ENCODE measurements at places on chromosomes 11 and 22.

DNA sequence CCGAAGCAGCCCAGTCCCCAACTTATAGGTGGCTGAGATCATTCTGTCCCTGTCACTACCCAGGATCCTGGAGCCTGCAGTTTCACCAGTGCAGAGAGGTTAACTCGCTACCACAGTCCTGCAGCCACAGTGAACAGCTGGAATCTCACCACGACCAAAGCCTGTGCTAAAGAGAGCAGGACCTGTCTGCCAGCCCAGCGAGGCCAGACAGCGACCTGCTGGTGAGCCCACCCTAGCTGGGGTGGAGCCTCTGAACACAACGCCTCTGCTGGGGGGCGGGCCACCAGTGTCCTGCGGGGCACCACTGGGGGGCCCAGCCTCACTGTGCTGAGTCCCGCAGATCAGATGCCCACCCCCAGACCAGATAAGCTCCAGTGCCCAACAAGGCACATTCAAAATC is 33.3 kb downstream of the DAGLA start:
- no peak for DNase-seq

DNA sequence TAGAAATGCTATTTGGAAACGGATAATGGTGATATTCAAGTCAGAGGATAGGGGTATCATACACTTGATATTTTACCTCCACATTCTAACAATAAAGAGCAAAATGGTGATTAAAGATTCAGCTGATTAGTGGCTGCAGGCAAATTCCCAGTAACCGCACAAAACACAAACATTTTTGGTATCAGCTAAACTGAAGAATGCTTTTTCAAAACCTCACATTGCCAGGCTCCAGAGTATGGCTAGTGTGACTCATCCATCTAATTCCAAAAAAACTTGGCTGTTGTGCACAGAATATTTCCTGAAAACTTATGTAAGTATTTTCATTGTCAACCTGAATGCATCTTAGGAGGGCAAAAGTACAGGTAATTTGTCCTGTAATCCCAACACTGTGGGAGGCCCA is 10.9 kb downstream of the SRPRA start:
- DNase-seq, result no peak

DNA sequence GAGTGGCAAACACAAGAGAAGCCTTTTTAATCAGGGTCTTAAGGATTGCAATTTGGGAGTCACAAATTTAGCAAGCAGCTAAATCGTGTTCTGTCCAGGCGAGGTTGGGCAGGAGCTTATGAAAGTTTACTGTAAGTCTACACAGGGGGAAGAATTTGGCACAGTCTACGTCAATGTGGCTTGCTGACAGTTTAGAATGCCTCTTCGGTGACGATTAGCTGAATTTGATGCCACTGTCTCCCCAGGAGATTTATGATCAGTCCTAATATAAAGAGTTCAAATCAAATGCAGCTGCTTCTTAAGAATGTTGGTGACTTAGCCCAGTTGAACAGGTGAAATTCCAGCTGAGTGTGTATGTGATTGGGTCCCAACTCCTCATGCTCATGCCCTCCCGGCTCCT is 114.1 kb upstream of the CLPB start:
- no peak for DNase-seq

GRCh38 chr11:114026355-114026754 is 33.2 kb upstream of the ZBTB16 start:
- no peak for DNase-seq

- DNase-seq, result no peak
Measured at GRCh38 chr11:17890325-17890724, 122.5 kb downstream of the SERGEF start.

- no peak for DNase-seq
Measured at GRCh38 chr11:14158393-14158792, 195.9 kb downstream of the SPON1 start.

GRCh38 chr11:13347901-13348300 is 70.3 kb downstream of the BMAL1 start:
- no peak for DNase-seq

GRCh38 chr11:97544431-97544830 is 1154.6 kb downstream of the JRKL start:
- DNase-seq, result no peak

GRCh38 chr11:45259592-45259991 is 26.5 kb downstream of the SYT13 start:
- DNase-seq, result no peak

DNA sequence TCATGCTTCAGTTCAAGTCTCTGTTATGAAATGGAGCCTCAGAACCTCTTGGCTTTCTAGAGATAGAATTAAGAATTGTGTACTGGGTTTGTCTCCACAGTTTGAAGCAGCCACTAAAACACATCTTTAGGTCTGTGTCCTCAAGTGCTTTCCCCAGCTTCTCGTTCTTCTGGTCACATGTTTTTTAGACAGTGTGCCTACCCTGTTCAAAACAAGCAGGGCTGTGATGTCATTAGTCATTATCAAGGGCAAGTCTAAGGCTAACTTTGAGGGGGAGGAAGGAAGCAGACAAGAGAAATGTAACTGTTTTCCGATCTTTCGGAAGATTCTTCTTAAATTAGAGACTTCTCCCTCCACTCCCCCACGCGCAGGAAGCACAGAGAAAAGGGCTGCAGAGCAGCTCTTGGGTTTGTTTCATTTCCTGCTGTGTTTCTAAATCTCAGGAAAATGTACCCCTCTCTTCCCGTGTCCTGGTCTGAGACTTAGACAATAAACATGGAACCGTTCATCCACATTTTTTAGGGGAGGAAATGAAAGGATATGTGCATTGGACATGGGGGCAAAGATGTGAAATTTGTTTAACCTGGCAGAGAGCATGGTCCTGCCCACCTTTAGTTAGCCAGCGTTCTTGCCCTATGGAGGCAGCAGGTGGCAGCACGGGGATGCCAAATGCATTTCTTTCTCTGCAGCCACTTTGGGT is 3.1 kb downstream of the AKIP1 start:
- DNase-seq, result peak; percentile 33

GRCh38 chr11:206526-207207 is 532 bp downstream of the BET1L start:
- DNase-seq, result no peak

DNA sequence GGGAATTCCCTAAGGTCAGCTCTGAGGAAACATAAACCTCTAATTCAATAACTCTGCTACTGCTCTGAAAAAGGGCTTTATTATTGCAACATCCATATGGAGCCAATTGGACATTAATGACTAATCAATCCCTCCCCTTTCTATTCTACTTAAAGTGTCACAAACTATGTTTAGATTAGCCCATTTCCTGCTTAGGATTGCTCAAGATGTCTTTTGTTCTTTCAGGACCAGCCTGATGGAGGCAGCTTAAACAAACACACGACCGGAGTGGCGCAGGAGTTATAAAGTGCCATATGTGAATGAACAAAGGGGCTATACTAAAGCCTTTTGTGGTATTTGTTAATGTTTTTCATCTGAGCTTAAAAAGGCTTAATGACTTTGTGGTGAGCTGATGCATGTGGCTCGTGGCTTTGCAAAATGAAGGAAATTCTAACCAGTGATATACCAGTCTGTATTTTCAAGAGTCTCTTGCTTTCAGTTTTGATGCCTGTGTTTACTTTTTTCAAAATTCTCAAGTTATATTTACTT is 354.4 kb downstream of the SOX6 start:
- DNase-seq, result peak; percentile 77

DNA sequence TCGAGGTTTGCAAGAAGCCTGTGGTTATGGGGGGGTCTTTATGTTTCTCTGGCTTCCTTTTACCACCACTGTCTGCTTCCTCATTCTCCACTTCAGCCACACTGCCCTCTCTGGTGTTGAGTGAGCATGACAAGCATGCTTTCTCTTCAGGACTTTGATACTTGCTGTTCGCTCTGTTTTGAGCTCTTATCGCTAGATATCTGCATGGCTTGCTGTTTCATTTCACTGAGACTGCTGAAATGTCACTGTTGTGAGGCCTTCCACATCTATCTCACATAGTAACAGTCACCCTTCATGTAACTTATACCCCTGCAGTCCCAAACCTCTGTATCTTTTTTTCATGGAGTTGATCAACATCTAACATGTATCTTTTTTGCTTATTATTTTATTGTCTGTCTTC is 59.8 kb downstream of the TMEM135 start:
- no peak for DNase-seq

GRCh38 chr11:47378010-47378835 is at the start of gene SPI1:
SPI1 (minus strand) TSS chr11:47378547; CDS start chr11:47378353, 194 bp downstream.
- DNase-seq, result no peak

DNA sequence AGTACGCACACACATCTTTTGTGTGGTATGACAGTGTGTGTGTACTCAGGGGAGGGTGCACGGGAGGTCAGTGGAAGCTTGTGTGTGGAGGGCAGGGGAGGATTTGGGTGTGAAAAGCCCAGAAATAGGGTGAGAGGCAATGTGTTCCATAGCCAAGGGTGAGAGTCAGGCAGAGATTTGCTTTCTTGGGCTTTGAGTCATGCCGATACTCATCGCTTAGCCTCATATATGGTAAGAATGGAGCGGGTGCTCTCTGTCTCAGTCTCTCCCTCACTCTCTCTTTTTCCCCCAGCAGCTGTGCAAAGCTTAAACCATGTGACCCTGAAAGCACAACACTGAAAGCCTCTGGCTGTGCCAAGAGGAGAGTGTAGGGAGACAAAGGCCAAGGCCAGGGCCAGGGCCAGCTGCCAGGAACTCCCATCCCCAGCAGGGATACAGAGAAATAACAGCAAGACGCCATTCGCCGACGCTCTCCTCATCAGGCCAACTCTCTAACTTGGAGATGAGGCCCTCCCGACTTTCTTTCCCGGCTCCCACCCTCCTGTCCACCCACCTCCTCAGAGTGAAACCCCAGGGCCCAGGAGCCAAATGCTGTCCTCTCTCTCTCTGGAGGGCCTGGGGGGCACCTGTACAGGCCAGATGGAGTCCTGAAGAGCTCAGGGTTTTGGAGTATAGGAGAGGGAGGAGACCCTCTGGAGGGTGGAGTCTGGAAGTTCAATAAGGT is 20.3 kb upstream of the MICAL3 start:
- DNase-seq, result no peak

Measured in NCI-H1930 (cell line).